ENCODE measurements at places on chromosomes 13 and 19.

GRCh38 chr19:2834294-2834871 is 6.9 kb upstream of the ZNF555 start:
- DNase-seq = no peak

DNA sequence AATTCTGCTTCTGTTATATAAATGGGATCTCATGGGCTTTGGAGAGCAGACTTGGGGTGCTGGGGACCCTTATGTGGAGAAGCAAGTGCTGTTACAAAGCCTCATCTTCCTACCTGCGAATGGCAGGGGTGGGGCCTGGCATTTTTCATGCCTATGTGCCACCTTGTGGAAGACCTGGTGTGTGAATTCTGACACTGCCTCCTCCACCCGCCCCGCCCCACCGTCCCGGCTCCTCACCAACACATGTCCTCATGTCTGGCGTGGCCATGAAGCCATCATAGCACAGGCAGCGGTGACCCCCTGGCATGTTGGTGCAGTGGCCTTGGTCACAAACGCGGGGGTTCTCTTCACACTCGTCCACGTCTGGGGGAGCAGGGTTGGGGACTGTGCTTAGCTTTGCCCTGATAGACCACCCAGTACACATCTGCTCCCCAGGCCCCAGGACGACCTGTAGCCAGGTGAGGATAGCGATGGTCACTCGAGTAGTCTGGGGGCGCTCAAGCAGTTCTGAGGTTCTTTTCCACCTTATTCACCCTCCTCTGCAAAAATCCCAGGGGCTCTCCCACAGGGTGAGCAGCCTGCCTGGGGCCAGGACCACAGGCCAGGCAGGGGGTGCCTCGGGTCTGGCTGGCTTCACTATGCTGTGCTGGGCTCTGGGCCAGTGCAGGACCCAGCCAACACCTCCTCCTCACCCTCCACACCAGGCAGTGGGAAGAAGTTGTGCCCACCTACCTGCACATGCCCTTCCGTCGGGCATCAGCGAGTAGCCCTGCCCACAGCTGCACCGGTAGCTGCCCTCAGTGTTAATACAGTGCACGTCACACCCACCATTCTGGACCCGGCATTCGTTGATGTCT is 32.7 kb downstream of the FBN3 start:
- DNase-seq = no peak

DNA sequence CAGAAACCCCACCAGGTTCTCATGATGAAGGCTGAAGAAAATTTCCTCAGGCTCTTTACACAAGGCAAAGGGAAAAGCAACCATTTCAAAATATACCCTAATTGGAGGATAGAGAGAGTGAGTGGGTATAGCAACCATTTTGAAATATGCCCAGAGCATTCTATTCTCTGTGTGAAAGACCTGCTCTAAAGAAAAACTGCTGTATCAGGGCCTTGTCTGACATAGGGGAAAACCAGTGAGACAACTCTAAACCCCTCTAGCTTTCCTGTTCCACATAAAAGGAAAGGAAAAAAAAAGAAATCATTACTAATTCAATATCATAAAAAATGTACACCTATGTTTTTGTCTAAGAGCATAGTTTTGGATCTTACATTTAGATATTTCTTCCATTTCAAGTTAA is 42.3 kb downstream of the TPTE2 start:
- no peak for DNase-seq

- no peak for DNase-seq
These were observed 36.3 kb downstream of the ARHGEF18 start for GRCh38 chr19:7385062-7385461.

DNA sequence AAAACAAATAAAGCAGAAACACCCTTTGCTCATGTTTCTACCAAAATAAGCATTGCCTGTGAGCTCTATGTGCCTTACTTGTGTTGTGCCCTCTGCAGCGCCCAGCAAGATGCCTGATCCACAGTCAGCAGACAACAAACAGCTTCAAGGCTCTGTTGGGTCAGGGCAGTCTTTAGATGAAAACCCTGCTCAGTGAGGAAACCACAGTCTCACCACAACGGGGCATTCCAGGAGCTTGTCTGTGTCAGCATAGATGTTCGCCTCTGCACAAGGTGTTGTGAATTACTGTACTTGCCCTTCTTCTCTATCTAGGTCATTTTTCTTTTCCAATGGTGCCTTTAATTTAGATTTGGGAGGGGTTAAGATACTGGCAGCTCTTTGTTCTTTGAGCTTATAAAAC is 251.9 kb downstream of the COL4A1 start:
- DNase-seq = no peak

DNA sequence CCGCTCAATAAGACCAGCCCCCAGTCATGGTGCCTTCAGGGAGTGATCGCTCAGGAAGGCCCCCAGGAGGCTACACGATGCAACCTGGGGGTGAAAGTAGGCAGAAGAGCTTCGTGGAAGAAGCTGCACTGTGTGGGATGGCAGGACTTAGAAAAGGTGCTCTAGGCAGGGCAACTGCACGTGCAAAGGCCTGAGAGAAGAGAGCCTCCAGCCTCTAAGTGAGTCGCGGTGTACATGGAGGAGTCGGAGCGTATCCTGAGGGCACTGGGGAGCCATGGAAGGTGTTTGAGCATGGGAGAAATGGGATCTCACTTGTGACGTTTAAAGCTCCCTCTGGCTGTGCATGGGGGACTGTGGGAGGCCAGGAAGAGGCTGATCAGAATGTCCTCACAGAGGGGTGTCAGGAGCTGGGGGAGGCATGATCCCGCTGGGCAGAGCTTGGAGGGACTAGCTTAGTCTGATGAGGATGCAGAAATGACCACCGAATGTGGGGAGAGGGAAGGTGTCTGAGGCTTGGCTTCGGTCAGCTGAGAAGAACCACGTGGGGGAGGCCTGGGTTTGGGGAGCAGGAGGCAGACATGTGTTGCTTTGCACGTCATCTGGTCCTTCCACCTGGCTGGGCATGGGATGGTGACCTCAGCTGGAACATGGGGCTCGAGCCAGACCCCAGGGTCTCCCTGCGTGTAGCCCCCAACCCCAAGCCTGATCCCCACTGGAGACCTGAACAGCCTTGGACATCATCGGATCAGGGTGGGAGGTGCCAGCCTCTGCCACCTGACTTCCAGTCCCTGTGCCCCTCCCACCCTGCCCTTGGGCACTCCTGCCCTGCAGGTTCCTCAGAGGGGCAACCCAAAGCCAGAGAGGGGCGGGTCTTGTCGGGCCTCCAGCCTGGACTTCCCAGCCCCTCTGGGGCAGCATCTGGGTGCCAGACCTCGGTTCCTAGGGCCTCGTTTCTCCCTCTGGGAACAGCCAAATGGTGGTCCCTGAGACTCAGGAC is 1.1 kb downstream of the APC2 start:
- no peak for DNase-seq

DNA sequence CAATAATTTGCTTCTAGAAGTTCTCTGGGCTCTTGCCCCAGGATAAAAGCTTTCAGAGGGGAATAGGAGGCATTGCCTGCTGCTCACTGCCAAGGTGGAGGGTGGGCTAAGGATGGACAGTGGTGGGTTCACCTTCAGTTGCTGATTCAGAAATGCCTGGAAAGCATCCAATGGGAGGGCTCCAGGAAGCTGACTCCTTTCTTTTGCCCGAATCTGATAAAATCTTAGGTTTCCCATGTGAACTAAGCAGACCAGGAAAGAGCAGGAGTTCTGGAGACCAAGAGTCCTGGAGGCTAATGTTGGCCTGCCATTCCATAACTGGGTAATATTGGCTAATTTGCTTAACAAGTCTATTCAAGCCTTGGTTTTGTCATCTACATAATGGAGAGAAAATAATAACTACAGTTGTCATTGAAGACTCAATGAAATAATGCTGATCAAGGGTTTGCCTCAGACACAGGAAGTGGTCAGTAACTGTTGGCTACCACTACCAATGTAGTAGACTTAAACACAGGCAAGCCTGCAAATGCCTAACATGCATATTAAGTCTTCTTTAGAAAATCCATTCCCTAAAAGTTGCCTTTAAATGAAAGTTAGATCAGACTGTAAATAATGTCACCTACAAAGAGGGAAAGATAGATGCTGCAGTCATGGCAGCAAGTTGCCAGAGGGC is 528.4 kb upstream of the NBEA start:
- DNase-seq = no peak

- DNase-seq = no peak
These were observed 108.1 kb upstream of the SOX1 start for GRCh38 chr13:111958612-111959395.

GRCh38 chr19:49447485-49448431 is 3.9 kb downstream of the PIH1D1 start:
- no peak for DNase-seq

- no peak for DNase-seq
These were observed 900.2 kb downstream of the DIAPH3 start for GRCh38 chr13:59263531-59263930.

- DNase-seq = peak; percentile 70
These were observed 6.0 kb downstream of the TEKTIP1 start for GRCh38 chr19:3544742-3545668.

DNA sequence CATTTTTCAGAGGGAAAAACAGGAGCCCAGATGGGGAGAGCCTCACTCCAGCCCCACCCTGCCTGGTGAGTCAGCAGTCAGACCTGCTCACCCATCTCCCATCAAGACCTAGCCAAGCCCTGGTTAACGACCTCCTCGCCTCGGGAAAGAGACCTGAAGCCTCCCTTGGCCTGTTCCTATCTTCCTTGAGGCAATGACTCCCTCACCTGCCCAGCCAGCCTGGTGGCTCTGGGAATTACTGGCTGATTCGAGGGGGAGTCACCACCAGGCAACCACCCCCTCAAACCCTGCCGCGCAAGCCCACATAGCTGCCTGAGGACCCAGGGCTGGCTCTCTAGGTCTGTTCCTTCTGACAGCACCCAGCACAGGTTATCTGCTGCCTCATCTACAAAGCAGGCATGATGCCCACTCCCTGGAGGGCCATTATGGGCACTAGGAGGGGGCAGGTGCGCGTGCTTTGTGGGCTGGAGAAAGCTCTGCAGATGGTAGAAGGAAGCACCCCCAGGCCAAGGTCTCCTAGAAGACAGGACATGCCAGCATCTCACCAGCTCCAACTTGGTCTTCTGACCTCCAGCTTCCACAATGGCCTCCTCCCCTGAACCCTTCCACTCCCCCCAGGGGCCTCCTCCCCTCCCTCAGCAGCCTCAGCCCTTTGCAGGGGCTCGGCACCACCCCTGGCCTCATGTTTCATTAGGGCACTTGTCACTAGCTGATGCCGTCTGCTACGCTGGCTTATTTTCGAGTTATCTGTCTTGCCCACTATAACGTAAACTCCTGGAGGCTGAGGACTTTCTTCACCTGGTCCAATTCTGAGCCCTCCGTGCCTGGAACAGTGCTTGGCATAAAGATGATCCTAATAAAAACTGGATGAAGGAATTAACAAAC is 10.4 kb downstream of the DEDD2 start:
- DNase-seq = no peak

DNA sequence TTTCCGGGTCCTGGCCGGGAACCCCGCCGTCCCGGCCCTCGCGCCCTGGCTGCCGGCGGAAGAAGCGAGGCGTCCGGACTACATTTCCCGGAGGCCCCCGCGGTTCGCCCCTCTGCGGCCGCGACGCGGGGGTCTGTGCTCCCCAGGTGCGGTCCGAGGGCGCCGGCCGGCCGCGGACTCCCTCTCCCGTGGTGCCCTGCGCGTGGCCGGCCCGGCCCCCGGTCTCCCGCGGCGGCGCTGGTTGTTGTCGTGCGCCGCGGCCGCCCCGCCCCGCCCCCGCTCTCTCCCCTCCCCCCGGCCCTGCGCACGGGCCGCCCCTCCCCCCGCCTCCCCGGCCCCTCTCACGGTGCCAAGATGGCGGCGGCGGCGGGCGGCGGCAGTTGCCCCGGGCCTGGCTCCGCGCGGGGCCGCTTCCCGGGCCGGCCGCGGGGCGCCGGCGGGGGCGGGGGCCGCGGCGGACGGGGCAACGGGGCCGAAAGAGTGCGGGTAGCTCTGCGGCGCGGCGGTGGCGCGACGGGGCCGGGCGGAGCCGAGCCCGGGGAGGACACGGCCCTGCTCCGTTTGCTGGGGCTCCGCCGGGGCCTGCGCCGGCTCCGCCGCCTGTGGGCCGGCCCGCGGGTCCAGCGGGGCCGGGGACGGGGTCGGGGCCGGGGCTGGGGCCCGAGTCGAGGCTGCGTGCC is at the start of gene KMT2B:
KMT2B (plus strand) TSS at position 339 of the 680 bp plus-strand sequence; CDS start at position 355, 16 bp downstream.
- DNase-seq = peak; percentile 95

- peak; percentile 13 for DNase-seq
These were observed 63.4 kb downstream of the KCTD12 start for GRCh38 chr13:76822698-76823267.

GRCh38 chr13:95188128-95188527 is 113.1 kb downstream of the ABCC4 start:
- no peak for DNase-seq

DNA sequence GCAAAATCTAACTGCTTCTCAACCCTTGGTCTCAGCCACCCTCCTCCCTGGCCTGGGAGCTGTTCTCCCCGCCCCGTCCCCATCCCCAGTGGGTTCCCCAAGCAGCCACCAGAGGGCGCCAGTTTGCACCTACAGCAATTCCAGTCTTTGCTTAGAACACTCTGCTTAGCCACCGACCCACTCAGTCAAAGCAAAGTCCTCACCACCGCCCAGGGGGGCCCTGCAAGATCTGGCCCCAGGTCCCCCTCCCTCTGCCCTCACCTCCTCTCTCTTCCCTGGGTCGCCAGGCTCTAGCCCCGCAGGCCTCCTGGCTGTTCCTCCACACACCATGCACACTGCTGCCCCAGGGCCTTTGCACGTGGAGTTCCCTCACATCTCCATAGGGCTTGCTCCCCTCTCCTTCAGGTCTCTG is 12.4 kb downstream of the TMEM143 start:
- DNase-seq = peak; percentile 65

DNA sequence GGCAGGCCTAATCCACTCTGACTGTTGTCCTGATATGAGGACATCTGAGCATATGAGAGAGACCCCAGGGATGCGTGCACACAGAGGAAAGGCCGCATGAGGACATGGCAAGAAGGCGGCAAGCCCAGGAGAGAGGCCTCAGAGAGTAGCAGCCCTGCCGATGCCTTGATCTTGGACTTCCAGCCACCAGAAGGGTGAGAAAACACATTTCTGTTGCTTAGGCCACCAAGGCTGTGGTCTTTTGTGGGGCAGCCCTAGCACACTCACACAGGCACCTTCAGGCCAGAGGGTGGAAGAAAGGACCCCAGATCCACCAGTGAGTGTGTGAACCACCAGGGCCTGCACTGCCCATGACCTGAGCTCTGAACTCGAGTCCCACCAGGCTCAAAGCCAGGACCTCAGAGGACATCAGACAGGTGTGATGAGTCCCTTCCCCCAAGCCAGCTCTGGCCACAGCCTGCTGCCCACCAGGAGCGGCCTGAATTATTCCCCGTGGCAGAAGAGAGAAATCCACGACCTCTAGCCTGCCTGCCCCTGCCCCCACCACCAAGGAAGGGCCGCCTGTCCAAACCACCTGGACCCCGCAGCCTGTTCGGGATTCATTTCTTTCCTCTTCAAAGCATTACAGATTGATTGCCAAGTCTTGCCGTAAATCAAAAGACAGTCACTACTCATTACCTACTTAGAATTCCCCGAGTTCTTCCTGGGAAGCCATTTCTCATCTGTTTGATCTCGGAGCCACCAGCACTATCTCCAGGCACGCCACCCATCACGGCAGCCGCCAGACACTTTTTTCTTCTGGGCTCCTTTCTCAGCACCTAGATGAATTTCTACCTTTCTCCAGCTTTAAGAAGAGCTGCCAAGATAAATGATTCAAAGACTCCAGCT is 72.2 kb downstream of the CEBPG start:
- DNase-seq = no peak

- no peak for DNase-seq
These were observed 220.9 kb upstream of the SOX21 start for GRCh38 chr13:94933230-94933751.

Measured in HTR-8/SVneo (cell line).